ENCODE measurements at places on chromosomes 3 and 15.

DNA sequence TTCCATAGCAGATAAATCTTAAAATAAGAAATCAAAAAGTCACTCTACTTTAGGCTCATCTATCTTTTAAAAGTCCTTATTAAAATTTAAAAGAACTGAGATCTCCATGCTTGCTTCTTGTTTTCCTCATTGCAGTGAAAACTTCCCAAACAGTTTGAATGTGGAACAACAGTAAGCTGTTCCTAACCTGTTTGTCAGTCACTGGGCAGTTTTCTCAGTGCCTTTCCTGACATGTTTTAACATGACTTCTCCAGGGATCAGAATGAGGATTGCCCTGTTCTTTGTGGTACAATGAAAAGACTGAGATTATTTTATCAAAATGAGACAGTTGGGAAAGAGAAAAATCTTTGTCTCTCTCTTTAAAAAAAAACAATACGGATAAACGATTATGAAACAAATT is 774 bp downstream of the GPR87 start:
- DNase-seq = no peak

- DNase-seq = no peak
Observed at GRCh38 chr15:48522911-48523310, 122.6 kb downstream of the FBN1 start.

DNA sequence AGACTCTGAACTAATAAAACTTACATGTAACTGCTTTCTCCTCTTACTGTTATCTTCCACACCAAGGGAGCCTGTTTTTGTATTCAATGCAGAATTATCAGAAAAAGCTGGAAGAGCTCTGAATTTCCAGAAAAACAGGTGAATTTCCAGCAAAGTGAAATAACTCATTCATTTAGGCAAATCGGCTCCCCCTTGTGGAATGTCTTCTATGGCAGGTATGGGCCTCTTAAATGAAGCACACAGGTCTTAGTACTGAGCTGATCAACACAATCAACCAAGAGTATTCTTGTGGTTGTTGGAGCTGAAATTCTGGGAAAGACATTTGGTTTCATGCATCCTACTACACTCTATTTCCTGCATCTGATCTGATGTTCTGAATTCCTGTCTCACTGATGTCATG is 31.0 kb upstream of the PTPRG start:
- no peak for DNase-seq

GRCh38 chr15:54567408-54568035 is 589.3 kb downstream of the UNC13C start:
- DNase-seq = no peak

GRCh38 chr3:127598841-127599570 is 795 bp downstream of the MCM2 start:
- DNase-seq = no peak

DNA sequence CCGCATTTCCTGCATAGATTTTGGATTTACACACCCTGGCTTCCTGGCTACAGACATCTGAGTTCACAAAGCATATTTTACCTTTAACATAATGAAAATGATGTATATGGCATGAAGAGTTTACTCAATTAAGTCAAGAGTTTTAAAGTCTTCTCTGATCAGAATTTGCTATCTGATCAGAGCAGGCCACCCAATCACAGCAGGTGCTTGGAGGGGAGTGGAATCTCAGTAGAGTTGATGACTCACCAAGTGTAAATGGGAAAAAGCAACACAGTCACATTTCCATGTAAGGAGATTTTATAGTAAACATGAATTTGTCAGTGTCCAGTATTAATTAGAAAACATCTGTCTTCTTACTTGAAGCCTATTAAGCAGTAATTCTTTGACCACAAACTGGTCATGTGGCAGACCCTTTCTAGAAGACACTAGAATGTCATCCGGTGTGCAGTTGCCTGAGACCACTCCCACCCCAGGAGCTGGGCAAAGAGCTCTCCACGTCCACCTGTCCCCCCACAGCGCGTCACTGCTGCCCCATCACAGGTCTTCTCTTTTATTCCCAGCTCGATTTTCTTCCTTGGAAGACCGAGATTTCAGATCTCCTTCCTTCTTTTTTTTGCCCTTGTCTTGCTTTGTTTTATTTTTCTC is 10.8 kb downstream of the MESD start:
- DNase-seq = no peak
